Activated T-cell treated with anti-CD3 and anti-CD28 coated beads for 4 hours (primary cell): ENCODE measurements at places on chromosomes 4 and X.

DNA sequence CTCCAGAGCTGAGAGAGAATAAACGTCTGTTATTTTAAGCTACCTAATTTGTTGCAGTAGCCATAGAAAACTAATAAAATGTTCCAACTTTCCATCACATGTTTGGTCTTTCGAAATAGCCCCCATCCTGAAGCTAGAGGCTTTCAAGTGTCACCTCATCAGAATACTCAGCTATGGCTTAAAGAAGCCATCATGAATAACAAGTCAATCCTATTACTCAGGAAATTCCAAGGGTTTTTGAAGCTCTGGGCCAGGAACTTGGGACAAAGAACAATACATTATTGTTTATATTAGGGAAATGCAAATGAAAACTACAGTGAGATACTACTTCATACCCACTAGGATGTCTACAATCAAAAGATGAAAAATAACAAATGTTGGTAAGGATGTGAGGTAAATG, 42.2 kb downstream of the TBCK start:
- DNase-seq: no peak

- no peak for DNase-seq
Observed at GRCh38 chr4:147782087-147782781, 50.3 kb downstream of the ARHGAP10 start.

- no peak for DNase-seq
Observed at GRCh38 chrX:78945186-78945912, at the start of gene P2RY10. Gene P2RY10, plus strand, starts transcription at chrX:78945391. Its CDS starts 15,130 bp downstream, at chrX:78960521.

- no peak for DNase-seq
Observed at GRCh38 chrX:9767375-9767774, 1.7 kb upstream of the GPR143 start.

GRCh38 chrX:129945131-129945530, 37.3 kb upstream of the BCORL1 start:
- DNase-seq: no peak

DNA sequence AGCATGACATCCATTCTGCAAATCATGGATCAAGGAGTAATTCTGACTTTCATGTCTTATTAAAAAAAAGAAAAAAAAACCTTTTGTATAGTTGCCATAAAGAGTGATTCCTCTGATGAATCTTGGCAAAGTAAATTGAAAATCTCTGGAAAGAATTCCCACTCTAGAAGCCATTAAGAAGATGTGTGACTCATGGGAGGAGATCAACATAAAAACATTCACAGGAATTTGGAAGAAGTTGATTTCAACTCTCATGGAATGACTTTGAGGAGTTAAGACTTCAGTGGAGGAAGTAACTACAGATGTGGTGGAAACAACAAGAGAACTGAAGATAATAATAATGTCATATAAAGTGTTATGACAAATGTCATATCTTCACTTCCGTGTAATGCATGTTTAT, 204.2 kb downstream of the PABPC4L start:
- DNase-seq: no peak

- DNase-seq: no peak
Observed at GRCh38 chrX:99939883-99940232, 470.2 kb downstream of the PCDH19 start.

GRCh38 chr4:106700321-106700720, 331.7 kb upstream of the GIMD1 start:
- no peak for DNase-seq

DNA sequence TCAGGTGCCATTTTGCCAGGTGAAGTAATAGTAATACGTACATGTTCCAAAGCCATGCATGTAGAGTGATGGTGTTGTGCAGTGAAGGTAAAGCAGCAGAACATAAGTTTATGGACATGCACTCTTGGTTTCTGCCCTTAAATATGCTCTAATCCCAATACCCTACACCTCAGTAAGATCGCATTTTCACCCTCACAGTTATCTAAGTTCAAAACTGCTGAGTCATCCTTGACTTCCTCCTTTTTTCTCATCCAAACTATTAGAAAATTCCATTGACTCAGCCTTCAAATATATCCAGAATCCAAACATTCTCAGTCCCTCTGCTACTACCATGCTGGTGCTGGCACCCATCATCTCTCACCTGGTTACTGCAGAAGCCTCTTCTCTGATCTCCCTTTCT, 652.9 kb upstream of the IGFBP7 start:
- DNase-seq: no peak

DNA sequence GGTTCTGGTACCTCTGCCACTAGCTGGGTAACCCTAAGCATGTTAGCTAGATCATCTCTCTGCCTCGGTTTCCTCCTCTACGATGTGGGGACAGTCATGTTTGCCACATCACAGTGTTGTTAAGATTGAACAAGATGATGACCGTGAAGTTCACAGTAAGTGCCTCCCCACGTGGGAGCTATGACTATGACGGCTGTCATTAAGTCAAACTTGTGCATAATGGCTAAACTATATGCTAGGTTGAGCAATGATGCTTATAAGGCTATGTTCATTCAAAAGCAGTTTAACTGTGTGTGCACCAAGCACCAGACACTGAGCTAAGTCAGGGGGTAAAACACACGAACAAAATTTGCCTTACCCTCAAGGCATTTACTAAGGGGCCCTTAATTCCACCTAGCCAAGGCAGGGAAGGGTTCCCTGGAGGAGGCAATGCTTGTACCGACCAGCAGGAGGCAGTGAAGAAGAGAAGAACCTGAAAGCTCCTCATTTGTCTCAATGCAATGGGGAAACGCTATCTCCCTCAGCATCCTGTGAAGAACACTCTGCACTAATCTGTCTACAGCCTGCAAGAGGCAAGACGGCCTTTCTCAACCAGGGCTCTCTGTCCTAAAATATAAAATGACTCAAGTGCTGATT, 52.9 kb downstream of the MAP7D2 start:
- no peak for DNase-seq

GRCh38 chr4:81032771-81033684, 2.5 kb downstream of the BMP3 start:
- DNase-seq: no peak

- no peak for DNase-seq
Observed at GRCh38 chrX:10759141-10759799, 138.9 kb upstream of the MID1 start.

- no peak for DNase-seq
Observed at GRCh38 chr4:76639288-76639687, 204.3 kb downstream of the SHROOM3 start.

DNA sequence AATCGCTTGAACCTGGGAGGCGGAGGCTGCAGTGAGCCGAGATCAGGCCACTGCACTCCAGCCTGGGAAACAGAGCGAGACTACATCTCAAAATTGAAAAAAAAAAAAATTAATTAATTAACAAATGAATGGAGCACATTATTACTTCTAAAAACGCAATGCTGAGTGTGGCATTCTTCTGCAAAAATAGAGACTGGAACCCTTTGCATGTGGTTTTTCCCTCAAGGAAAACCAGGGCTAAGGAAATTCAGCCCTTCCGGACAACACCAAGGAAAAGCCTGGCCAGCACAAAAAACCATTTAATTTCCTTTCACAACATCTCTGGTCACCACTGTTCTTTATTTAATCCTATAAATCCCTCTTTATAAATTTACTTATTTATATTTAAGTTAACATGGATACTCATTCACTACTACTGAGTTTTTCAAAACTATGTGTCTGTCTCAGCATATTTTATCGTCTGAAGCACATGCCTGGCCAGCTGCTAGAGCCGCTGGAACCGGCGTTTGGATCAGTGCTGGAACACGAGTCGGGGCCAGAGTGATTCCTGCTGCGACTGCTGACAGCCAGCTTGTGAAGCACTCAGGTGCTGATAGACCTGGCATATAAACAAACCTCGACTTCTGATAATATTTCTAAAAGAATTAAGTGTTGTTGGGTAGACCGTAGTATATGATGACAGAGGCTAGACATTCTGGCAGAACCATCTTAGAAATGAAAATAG, 84.5 kb upstream of the WWC2 start:
- DNase-seq: no peak

DNA sequence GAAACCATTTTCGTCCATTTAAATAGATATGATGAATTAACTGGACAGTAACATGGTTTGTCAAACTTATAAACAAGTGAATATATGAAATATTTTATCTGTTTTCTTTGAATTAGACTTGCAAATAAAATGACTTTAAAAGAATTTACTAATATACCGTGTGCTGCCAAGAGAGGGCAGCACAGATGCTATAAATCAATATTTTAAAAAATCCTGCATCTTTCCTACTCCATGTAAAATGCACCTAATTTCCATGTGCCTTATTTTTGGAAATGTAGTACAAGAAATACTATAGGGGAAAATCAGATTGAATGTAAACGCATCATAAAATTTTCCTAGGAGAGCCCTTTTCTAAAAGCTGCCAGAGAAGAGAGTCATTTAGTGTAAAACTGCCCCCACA, 62.2 kb downstream of the PRKX start:
- DNase-seq: no peak
